Activated CD4-positive, alpha-beta T cell treated with anti-CD3 and anti-CD28 coated beads, Interleukin-2, amount 50 U/mL, for 24 hours (primary cell): ENCODE measurements at places on chromosomes 2 and 18.

GRCh38 chr2:28393114-28393836 lies 617 bp downstream of the FOSL2 start:
- no peak for DNase-seq

GRCh38 chr2:109703077-109703476 lies 88.9 kb downstream of the SOWAHC start:
- no peak for DNase-seq

DNA sequence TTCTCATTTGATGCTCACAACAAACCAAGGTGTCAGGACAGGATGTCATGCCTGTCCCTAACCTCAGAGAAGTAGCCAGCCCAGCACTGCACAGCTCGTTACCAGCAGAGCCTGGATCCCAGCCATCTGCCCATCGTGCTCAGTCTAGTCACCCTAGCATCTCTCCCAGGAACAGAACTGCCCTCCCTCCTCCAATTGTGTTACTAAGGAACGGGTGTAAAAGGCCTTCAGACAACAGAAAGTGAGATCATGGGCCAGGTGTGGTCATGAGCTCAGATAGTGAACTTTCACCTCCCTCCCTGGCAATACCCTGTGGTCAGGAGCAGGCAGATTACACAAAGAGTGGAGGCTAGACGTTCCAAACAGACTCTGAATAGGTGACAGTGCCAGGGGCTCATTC lies 111.8 kb upstream of the PPP1CB start:
- DNase-seq, result no peak

DNA sequence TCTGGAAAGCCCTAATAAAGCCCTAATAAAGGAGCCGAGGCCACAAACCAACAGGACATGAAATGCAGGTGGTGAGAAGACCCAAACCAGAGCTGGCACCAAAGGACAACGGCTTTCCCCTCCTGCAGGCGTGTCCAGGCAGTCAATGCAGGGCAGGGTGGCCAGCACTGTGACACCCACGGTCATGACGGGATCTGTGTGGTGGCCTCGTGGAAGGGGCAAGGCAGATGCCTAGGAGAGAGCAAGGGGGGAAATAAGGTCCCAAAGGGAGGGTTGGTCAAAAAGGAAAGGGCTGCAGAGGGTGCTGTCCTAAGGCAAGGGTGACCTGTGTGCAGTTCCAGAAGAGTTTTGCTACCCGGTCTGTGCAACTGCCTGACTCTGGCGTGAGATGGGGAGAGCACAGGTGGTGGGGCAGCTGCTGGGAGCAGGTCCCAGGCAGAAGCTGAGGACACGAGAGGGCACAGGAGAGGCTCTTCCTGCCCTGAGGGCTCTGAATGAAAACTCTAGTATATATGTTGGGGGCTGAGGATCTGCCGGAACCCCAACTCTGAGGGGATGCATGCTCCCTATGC lies 156.7 kb downstream of the TPO start:
- DNase-seq, result no peak

- DNase-seq, result no peak
Measured at GRCh38 chr2:6944555-6944954, 27.3 kb downstream of the RNF144A start.

DNA sequence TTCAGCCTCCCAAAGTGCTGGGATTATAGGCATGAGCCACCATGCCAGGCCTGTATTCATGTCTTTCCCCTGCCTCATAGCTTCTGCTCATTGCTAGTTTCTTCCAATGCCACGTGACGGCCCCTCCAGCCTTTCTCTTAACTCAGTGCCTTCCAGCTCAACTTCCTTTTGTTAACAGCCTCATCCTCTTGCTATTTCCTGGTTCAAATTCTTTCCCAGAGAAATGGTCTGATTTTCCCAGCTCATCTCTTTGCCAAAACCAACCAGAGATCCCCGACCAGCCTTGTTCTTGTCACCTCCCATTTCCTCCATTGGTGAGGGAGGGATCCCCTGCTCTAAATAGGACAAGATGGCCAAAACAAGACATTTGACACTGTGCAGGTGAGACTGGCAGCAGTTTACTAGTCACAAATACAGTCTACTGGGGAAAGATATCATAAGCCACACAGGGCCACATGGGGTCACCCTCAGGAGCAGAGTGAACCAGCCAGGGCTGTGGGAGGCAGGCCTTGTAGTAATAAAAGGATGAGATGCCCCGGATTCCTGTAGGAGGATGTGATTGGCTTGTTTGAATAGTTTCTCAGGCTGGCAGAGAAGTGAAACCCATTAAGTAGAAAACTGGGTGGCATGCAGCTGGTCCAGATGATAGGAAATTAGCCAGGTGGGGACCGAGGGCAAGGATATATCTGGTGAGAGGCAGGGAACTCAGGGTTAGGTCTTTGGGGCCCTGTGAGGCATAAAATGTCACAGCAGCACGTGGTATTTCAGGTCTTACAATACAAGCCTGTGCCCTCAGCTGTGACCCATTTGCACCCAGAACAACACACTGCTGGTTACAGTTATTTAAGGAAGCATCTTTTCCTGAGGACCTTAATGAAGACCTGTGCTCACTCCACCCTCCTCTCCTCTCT lies 6.4 kb downstream of the CD207 start:
- no peak for DNase-seq

- no peak for DNase-seq
Measured at GRCh38 chr2:33443274-33443829, 33.1 kb upstream of the RASGRP3 start.
